ENCODE measurements at places on chromosomes 16 and 17.

DNA sequence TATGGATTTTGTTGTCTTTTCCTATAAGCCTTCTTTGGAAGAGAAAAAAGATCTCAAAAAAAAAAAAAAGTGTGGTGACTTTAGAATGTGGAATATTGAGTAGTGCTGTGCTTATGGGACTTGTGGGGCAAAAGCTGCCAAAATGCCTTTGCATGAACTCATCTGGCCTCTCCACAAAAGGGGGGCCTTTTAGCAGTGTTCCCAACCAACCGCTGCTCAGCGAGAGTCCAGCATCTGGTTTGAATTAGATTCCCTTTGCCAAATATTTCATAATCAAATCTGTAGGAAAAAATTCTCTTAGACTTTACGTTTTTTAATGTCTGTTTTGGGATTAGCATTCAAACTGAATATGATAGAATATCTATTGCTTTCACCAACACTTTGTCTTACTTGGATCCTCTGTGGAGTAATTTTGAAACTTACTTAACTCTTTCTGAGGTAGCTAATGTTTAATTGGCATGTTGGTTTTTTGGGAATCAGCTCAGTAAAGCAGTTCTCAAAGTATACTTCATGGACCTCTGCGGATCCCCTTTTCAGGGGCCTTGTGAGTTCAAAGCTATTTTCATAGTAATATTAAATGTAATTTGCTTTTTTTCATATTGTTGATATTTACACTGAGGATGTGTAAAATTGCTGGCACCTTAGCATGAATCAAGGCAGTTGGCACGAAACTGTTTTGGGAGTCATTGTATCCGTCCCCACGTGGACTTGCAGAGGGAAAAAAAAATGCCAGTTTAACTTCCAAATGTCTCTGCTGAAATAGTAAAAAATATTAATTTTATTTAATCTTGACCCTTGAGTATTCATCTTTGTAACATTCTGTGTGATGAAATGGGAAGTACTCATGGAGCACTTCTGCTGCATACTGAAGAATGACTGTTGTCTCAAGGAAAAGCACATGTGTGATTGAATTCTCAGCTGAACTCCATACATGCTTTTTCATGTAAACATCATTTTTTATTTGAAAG lies 34.7 kb upstream of the VPS4A start:
- no peak for DNase-seq

GRCh38 chr17:71764505-71764904 lies 356.3 kb upstream of the SOX9 start:
- no peak for DNase-seq

- DNase-seq = no peak
Measured at GRCh38 chr17:63531022-63531965, 8.1 kb downstream of the KCNH6 start.

DNA sequence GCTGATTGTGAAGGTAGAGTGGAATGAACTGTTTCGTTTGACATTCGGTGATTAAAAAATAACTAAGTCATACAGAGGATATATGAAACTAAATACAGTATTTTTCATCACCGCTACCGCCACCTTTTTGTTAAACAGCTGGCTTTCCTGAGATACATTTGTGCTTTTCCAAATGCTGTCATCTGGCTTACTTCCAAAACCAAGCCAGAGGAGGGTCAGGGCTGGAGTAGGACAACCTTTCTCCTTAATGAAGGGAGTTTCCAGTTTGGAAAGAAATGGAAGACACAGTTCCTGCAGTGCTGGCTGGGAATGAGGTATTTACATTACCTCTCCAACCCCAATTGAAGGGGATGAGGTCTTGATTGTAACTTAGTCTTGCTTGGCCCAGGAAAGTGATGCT lies 3.2 kb downstream of the TNRC6C start:
- DNase-seq = no peak

GRCh38 chr16:60302676-60303075 lies 1568.6 kb upstream of the GOT2 start:
- no peak for DNase-seq
